ENCODE measurements at places on chromosomes 3 and 15.

DNA sequence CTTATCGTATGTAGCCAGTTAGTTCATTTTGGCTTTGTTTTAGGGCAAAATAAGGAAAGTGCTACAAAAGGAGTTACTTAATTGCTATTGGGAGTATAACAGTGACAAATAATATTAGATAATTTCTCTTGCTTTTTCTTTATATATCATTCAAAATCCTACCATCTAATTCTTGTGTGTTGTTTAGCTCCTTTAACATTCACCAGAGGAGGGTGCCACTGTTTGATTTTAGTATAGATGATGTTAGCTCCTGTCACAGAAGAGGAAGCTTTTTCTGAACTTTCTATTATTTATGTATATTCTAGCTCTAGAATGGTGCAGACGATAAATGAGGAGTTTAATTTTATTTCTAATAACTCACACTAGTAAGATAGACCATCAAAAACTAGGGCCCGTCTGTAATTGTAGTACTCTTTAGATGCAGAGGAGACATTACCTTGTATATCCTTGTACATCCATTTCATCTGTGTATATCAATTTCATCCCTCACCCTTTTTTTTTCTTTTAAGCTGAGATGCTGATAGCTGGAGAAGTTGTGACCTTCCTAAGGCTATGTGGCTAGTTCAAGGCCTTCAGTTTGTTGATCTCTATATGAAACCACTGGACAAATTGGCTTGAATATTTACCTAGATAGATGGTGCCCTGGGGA lies 3.0 kb downstream of the PPM1L start:
- no peak for DNase-seq
- H3K36me3 ChIP-seq: no peaks in the 10 kb centered on the region
- peaks cover 9% of the 10 kb centered on the region for H3K4me1 ChIP-seq

DNA sequence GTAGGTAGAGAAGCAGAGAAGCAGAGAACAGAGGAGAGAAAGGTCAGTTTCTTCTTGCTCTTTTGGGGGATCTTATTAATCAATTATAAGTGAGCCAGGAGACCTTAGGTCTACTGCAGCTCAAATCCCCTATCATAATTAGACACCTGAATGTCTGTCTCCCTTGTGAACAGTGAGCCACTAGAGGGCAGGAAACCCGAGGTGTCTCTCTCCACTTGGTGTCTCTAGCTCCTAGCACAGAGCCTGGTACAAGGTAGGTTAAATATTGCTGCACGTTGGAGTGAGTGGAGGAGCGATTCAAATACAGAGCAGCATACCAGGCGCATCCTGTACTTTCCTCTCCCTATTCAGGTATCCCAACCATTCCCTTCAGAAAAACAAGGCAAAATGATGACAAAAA lies 2.0 kb upstream of the ST8SIA2 start:
- DNase-seq: no peak
- H3K4me1 ChIP-seq: no peaks in the 10 kb centered on the region
- peaks cover 76% of the 10 kb centered on the region for H3K27me3 ChIP-seq
- H3K4me3 ChIP-seq: no peak overlapping the region

- no peaks in the 10 kb centered on the region for H3K27me3 ChIP-seq
- no peak for DNase-seq
- no peaks in the 10 kb centered on the region for H3K36me3 ChIP-seq
- no peak overlapping the region for H3K27ac ChIP-seq
Observed at GRCh38 chr15:78675617-78676360, 34.8 kb upstream of the CHRNB4 start.

- no peaks in the 10 kb centered on the region for H3K27me3 ChIP-seq
- no peak overlapping the region for H3K27ac ChIP-seq
- H3K4me3 ChIP-seq: no peak overlapping the region
- no peaks in the 10 kb centered on the region for H3K36me3 ChIP-seq
- peak; percentile 43 for DNase-seq
- H3K4me1 ChIP-seq: peaks cover 13% of the 10 kb centered on the region
Observed at GRCh38 chr15:69303337-69304181, 4.8 kb downstream of the PAQR5 start.

DNA sequence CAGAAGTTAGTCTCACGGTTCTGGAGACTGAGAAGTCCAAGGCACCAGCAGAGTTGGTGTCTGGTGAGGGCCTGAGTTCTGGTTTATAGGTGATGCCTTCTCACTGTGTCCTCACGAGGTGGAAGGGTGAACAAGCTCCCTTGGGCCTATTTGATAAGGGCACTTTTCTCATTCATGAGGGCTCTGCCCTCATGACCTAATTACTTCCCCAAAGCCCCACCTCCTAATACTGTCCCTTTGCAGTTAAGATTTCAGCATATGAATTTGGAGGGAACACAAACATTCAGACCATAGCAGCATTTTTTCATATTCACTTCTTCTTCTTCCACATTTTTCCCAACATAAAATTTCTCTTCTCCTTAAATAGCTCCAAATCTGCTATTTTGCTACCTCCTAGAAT lies 41.5 kb downstream of the TMEM41A start:
- no peak overlapping the region for H3K4me3 ChIP-seq
- peaks cover 4% of the 10 kb centered on the region for H3K36me3 ChIP-seq
- no peak for DNase-seq
- no peak overlapping the region for H3K27ac ChIP-seq
- no peaks in the 10 kb centered on the region for H3K4me1 ChIP-seq

- no peak overlapping the region for H3K4me3 ChIP-seq
- H3K36me3 ChIP-seq: no peaks in the 10 kb centered on the region
- no peaks in the 10 kb centered on the region for H3K27me3 ChIP-seq
- no peak overlapping the region for H3K27ac ChIP-seq
Observed at GRCh38 chr3:31132132-31132769, 237.8 kb upstream of the GADL1 start.

DNA sequence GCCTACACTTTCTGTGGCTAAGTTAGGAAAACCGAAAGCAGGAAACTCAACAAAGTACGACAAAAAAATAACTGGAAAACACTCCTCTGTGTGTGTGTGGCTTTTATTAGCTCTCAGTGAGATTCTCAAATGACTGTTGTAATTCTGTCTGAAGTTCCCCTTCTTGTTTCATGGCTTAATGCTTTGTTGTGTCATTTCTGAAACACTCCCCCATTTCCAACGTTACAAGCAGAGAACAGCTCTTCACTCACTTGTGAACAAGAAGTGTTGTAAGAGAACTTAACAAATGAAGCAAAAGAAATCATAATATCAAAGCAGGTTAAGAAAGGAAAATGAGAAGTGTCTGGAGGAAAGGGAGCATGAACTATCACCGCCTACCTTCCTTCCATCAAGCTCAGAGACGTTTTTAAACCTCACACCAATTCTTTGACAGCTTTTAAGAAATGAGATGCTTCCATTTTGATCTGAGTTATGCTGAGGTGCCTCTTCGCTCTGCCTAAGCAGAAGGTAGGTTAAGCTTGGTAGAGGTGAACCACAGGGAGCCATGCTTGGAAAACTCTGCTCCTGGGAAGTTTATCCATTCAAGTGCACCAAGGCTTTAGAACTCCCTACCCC lies 12.4 kb upstream of the SEC62 start:
- H3K4me3 ChIP-seq: no peak overlapping the region
- no peaks in the 10 kb centered on the region for H3K27me3 ChIP-seq
- DNase-seq: no peak
- H3K27ac ChIP-seq: peak overlapping the region; percentile 53
- H3K4me1 ChIP-seq: no peaks in the 10 kb centered on the region
- no peaks in the 10 kb centered on the region for H3K36me3 ChIP-seq

DNA sequence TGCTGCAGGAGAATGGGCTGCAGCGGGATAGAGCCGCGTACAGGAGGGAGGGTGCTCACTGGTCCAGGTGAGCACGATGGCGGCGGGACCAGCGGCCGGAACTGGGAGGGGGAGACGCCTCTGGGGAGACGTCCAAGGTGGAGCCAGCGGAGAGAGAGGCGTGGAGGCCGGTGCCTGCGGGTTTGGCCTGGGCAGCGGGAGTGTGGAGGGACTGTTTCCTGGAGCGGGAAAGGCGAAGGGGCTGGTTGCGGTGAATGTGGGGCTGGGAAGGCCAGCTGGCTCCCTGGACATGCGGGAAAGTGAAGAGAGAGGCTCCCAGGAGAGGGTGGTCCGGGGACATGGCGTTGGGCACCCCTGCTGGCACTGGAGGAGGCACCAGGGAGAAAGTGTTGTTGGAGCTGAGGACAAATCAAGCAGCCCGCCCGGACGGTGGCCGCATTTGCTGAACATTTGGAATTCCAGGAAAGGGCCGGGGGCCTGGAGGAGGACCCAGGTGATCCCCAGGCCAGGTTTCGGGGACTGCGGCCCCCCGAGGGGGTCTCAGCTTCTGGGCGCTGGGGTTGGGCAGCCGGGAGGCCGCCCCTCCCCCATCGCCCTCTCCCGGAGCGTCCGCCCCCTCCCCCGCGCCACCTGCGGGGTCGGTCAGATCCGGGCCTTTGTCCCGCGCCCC lies 34.3 kb downstream of the DNAJB8 start:
- peaks cover 8% of the 10 kb centered on the region for H3K4me1 ChIP-seq
- H3K36me3 ChIP-seq: no peaks in the 10 kb centered on the region
- no peak for DNase-seq
- H3K27ac ChIP-seq: no peak overlapping the region
- peak overlapping the region; percentile 14 for H3K4me3 ChIP-seq

DNA sequence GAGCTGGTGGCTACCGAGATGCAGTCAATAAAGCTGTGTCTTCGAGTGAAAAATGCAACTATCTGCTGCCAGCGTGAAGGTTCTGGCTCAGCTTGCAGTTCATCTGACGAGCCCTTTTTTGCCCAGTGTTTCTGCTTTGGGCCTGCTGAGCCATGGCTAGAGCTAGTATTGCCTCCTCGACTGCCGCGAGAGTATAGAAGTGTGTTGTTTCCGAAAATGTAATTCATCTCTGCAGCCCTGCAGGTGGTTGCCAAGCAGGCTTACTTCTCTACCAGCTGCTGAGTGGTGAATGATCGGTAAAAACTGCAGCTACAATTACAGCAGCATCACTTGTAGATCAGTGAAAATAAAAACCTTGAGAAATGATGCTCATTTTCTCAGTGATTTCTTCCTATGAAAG lies 114.8 kb downstream of the DLG1 start:
- H3K27me3 ChIP-seq: no peaks in the 10 kb centered on the region
- H3K36me3 ChIP-seq: no peaks in the 10 kb centered on the region
- H3K4me3 ChIP-seq: no peak overlapping the region
- DNase-seq: no peak
- no peak overlapping the region for H3K27ac ChIP-seq

DNA sequence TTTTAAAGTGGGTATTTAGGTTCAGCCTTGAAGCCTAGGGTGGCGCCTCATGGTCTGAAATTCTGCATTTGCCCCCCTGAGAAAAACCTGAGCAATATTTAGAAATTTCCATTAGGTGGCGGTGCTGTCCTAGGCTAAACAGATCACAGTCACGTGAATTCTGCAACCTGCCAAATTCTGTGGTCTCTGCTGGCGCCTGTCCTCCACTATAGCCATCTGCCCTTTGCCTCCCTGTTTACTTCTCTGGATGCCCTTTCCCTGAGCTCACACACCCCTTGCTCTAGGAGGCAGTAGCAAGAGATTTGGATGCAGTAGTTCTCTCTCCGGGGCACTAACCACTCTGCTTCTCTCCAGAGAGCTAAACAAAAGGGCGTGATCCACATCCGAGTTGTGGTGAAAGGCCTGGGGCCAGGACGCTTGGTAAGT lies 9.1 kb downstream of the MRPS11 start:
- H3K4me1 ChIP-seq: no peaks in the 10 kb centered on the region
- no peak overlapping the region for H3K4me3 ChIP-seq
- no peak for DNase-seq
- H3K36me3 ChIP-seq: peaks cover 55% of the 10 kb centered on the region
- H3K27me3 ChIP-seq: no peaks in the 10 kb centered on the region

GRCh38 chr3:171178714-171179113 lies 152.2 kb upstream of the SLC2A2 start:
- no peak overlapping the region for H3K4me3 ChIP-seq
- H3K4me1 ChIP-seq: peaks cover 6% of the 10 kb centered on the region
- DNase-seq: no peak
- H3K27me3 ChIP-seq: no peaks in the 10 kb centered on the region

- DNase-seq: no peak
- H3K36me3 ChIP-seq: no peaks in the 10 kb centered on the region
- no peaks in the 10 kb centered on the region for H3K27me3 ChIP-seq
- peaks cover 7% of the 10 kb centered on the region for H3K4me1 ChIP-seq
- no peak overlapping the region for H3K27ac ChIP-seq
Observed at GRCh38 chr15:50059883-50060282, 59.1 kb downstream of the ATP8B4 start.

DNA sequence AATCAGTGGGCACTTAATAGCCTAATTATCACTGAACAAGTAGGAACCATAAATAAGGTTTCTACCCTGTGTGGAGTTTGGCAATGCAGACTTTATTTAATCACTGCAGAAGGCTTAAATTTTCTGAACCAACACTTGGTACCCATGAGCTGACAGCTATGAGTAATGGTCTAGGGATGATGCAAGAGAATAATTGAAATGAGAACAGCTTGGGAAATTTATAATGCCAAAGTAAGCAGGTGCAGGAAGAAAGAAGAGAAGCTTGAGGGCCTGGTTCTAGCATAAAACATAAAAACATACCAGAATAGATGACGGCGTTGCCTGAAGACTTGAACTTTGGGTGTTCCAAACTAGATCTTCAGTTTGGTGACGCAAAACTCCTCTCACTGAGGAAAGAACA lies 67.0 kb downstream of the IMPG2 start:
- DNase-seq: no peak
- no peaks in the 10 kb centered on the region for H3K36me3 ChIP-seq
- no peaks in the 10 kb centered on the region for H3K27me3 ChIP-seq
- H3K27ac ChIP-seq: no peak overlapping the region

- H3K27me3 ChIP-seq: no peaks in the 10 kb centered on the region
- no peak overlapping the region for H3K4me3 ChIP-seq
- no peak overlapping the region for H3K27ac ChIP-seq
- DNase-seq: no peak
- no peaks in the 10 kb centered on the region for H3K36me3 ChIP-seq
Observed at GRCh38 chr15:66401130-66402021, 14.7 kb downstream of the MAP2K1 start.

GRCh38 chr15:40047415-40048210 lies 8.6 kb upstream of the SRP14 start:
- H3K27me3 ChIP-seq: no peaks in the 10 kb centered on the region
- no peak overlapping the region for H3K4me3 ChIP-seq

DNA sequence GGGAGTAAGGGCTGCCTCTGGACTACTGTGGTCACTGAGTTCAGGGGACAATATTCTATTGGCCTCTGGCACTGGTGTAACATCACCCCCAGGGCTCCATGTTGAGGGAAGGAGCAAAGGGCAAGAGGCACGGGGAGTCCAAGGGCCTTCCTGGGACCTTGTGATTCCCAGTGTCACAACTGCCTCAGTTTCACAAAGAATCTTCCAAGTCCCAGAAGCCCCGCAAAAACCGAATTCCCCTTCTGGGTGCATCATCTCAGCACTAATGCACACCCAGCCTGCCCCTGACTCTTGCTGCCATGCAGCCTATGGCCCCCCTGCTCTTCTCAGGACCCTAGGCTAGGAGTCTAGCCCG lies 5.5 kb downstream of the AMOTL2 start:
- DNase-seq: peak; percentile 36
- H3K27me3 ChIP-seq: no peaks in the 10 kb centered on the region
- H3K4me3 ChIP-seq: no peak overlapping the region
- H3K4me1 ChIP-seq: peaks cover 79% of the 10 kb centered on the region
- H3K27ac ChIP-seq: peak overlapping the region; percentile 97
- H3K36me3 ChIP-seq: peaks cover 63% of the 10 kb centered on the region

- H3K27ac ChIP-seq: no peak overlapping the region
- H3K4me1 ChIP-seq: peaks cover 72% of the 10 kb centered on the region
- peak overlapping the region; percentile 0 for H3K4me3 ChIP-seq
- no peaks in the 10 kb centered on the region for H3K36me3 ChIP-seq
Observed at GRCh38 chr3:43296565-43296964, 10.2 kb downstream of the SNRK start.

- H3K36me3 ChIP-seq: no peaks in the 10 kb centered on the region
- DNase-seq: peak; percentile 79
- H3K4me1 ChIP-seq: no peaks in the 10 kb centered on the region
- H3K4me3 ChIP-seq: no peak overlapping the region
- no peaks in the 10 kb centered on the region for H3K27me3 ChIP-seq
- no peak overlapping the region for H3K27ac ChIP-seq
Observed at GRCh38 chr15:70284438-70285214, 186.9 kb upstream of the TLE3 start.
